ENCODE measurements at places on chromosomes 4 and X.
A peak's percentile ranks its signal among the peaks of the same experiment; 100 is the strongest.

- DNase-seq: no peak
These were observed 113.7 kb upstream of the NEXMIF start for GRCh38 chrX:75038925-75039324.

DNA sequence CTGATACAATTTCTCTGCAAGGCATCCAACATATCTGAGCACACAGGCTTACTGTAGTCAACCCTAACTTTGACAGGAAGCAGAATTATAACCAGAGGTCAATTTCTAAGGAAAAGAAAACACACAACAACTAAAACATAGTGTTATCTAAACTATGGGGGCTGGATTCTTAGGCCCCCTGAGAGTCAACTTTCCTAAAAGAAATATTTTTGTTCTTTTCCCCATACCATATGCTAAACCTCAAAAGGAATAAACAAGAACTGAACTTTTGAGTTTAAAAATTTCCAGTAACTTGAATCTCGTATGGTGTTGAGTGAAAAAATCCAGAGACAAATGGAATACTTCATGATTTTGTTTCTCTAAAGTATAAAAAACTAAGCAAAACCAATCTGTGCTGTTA lies 42.9 kb downstream of the ATXN3L start:
- no peak for DNase-seq

DNA sequence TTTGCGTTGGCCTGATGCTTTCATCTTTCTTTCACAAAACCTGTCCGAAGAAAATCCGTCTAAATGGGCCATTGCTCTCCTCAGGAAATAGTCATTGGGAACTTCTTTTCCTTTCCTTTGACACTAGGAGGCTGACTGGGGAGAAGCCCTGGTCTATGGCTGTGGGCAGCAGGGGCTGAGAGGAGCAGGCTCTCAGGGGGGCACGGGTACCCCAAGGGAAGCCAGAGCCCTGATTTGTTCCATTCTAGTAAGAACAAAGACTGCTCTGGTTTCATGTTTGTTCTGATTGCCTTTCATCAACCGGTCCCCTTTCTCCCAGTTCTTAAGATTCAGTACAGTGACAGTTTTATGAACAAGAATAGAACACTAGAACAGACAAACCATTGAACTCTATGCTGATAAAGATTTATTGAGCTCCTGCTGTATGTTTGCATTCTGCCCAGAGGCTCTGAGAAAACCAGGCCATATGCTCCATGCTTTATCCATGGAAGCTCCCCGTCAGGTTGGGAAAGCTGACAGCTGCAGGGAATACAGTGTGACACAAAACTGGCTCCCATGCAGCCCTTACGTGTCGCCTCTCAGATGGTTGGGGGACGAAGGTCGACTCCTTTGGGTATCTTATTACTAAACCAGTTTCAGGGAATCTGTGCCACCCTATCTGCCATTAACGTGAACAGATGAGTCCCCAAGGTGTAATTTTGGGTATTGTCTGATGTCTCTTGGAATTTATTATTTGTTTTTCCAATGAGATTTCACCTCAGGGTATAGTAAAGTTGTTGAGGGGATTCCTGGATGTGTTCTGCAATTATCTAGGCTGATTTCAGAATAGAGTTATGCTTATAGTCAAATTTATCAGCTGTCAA lies 72.4 kb upstream of the MSANTD1 start:
- no peak for DNase-seq

DNA sequence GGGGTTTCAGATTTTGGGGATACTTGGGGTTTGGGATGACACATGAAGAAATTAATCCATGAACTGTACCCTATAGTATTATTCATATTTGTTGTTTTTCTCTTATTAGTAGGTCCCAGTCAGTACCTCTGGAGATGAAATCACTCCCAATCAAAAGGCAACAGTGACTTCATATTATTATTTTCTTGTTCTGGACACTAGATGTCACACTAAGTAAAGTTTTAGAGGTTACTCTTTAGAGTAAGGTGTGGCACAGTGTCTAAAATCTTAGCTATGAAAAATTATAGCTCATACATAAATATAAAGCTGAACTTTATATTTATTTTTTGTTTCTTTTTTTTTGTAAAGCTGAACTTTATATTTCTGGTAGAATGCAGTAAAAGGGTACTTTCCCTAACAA lies 35.1 kb downstream of the FAM114A1 start:
- no peak for DNase-seq

- DNase-seq: no peak
These were observed 17.8 kb upstream of the IDS start for GRCh38 chrX:149522916-149523315.

GRCh38 chr4:55397520-55398321 lies 2.0 kb downstream of the TMEM165 start:
- no peak for DNase-seq

GRCh38 chrX:138771047-138771446 lies 59.5 kb upstream of the FGF13 start:
- no peak for DNase-seq

DNA sequence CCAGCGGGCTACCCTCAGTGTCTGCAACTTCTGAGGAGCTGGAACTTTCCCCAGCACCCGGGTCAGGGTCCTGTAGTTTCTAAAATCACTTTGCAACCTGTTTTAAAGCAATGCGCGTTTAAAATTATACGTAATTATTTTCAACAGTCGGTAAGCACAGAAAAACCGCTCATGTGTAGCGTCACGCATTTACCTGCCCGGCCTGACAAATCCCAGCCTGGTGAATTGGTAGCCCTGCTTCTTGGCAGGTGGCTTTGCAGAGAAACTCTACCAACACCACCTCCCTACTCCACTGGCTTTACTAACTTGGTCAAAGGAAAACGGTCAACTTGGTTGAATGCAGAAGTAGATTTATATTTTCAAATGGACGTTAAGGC lies 640 bp downstream of the BANK1 start:
- DNase-seq: no peak

DNA sequence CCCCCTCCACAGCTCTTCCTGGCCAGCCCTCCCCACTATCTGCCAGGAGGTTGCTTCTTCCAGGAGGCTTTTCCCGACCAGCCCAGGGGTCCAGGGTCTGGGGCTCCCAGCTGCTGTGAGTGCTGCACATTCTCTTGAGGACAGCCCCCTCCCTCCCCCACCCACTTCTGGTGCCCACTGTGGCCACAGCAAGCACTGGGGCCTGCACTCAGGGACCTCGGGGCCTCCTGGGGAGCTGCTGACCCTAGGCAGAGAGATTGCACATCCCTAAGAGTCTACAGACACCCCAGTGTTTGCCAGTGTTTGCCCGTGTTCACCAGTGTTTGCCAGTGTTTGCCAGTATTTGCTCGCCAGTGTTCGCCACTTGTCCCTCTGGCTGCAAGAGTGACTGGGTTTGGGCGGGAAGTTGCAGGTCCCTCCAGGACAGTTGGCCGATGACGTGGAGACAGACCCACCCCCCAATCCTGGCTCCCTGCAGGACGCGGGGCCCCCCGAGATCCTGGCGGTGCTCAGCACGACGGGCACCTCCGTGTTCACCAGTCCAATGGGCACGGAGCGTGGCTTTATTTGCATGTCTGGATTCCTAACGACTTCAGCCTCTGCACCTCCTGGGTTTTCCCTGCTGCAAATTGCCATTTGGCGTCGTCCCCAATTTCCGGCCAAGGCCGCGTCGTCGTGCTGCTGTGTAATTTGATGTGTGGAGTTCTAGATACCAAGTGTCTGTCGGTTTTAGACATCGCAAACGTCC lies 87.5 kb upstream of the NKX1-1 start:
- DNase-seq: no peak

DNA sequence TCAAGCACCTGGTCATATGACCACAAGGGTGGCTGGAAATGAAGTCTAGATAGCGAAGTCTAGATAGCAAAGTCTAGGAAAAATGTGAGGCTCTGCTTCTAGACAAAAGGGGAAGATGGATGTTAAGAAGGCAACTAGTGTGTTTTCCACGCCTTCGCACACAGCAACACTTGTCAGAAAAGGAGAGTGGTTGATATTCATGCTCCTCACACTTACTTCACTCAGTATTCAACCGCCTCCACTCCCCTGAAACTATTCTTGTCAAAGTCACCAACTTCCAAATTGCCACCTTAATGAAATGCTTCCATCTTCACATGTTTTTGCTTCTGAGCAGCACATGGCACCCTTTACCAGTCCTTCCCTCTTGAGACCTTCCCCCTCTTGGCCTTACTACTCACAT lies 27.7 kb upstream of the DCLK2 start:
- no peak for DNase-seq

DNA sequence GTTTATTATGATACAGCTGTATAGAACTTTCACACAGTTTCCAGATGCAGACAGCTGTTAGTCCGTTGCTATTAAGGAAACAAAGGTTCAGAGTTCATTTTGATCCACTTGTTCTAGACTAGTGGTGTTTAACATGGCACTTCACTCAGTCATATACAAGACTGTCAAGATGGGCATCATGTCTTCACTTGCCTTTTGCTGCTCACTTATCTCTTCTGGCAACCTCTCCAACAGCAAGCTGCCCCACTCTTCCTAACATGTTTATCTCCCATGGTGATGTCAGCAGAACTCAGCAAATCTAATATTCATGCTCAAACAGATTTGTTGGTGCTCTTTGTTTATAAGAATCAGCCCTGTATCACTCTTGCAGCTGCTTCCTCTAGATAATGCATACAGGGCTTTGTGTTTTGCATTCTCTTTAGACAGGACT lies 236.2 kb upstream of the HAND2 start:
- DNase-seq: no peak

- no peak for DNase-seq
These were observed 55.5 kb downstream of the CLDN22 start for GRCh38 chr4:183264614-183265013.

DNA sequence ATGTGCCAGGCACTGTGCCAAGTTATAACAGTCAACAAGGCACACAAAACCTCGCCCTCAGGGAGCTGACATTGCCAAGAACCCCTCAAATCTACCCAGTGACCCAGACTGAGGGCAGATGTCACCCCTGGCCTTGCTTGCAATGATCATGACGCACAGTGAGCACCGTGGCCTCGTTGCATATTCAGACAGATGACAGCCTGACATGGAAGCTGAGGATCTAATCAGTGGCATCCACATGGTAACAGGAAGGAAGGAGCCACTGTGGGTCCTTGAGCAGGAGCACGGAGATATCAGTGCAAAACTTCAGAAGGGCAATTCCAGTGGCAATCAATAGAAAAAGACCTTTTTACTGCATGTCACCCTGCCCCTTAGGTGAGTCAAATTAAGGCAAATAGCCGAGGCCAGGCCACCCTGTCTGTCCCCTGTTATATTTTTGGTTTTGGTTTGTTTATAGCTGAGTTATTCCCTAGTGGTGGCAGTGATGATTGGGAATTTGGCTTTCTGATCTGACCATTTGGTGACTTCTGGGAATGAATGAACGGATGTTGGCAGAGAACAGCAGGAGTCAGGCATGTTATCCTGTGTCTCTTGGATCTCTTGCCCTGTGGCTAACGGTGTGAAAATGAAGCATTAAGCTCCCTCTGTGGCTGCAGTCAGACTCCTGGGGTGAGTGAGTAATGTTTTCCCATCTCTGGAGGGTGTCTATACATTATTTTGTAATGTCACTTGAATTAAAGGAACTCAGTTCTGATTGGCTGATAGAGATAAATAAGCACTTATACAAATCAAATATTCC lies 20.4 kb downstream of the WDR13 start:
- DNase-seq: no peak

DNA sequence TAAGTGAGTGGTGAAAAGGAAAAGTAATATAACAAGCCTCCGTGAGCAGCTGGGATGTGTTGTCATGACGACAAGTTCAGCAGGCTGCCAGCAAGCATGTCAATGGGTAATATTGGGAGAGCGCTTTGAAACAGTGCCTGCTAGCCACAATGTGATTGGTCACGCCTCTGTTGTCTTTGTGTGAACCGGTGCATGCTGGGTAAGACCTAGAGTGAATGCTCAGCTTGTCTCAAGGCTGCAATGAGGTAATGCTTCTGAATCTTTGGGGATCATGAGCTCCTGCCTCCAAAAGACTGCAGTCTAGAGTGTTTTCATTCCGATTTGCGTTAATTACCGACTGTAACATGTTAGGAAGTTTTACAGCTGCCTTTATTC lies 54.9 kb downstream of the STOX2 start:
- DNase-seq: peak; percentile 75

Measured in left forelimb (tissue), 1 donor.